ENCODE measurements at places on chromosomes 5 and 9.
A peak's percentile ranks its signal among the peaks of the same experiment; 100 is the strongest.

DNA sequence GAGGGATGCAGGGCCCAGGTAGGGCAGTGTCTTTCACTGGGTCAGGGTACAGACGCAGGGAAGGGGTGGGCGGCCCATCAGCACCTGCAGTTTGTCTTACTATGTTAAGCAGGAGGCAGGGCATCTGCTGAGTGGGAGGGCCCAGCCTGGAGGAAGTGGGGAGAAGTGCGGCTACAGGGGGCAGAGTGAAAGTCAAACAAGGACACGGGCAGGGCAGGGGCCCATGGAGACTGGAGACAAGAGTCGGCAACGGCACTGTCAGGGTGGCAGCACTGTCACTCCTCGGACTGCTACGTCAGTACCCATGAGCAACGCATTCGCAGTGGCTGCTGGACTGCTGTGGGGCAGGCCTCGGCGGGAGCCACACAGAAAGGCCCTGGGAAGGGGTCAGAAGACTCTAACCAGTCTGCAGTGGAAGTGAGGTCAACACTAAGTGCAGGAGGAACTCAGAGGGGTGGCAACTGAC lies 19.7 kb downstream of the CAMSAP1 start:
- no peak for DNase-seq

DNA sequence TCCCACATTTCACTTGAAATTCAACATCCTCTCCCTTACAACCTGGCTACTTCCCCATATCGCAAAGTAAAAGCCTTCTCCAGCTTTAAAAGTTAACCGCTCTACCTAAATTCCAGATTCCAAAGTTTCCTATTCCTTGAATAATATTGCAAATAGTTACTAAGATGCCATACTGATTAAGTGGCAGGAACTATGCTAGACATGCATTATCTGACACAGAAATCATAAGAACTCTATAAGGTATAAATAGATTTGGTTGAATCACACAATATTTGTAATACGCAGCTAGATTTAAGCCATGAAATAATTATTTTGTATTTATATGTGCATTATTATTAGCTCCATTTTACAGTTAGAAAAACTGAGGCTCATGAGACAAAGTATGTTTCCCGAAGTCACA lies 92.8 kb downstream of the NFIB start:
- no peak for DNase-seq

DNA sequence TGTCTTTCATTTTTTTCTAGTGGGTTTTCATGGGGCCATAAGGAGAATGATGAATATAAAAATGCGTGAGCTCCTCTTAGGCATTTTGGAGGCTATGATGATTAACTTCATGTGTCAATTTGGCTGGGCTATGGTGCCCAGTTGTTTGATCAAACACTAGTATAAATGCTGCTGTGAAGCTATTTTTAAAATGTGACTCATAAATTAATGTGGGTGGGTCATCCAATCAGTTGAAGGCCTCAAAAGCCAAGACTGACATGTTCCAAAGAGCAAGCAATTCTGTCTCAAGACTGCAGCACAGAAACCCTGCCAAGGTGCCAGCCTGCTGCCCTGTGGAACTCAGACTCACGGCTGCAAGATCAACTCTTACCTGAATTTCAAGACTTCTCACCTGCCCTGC lies 24.4 kb upstream of the ICE1 start:
- no peak for DNase-seq

DNA sequence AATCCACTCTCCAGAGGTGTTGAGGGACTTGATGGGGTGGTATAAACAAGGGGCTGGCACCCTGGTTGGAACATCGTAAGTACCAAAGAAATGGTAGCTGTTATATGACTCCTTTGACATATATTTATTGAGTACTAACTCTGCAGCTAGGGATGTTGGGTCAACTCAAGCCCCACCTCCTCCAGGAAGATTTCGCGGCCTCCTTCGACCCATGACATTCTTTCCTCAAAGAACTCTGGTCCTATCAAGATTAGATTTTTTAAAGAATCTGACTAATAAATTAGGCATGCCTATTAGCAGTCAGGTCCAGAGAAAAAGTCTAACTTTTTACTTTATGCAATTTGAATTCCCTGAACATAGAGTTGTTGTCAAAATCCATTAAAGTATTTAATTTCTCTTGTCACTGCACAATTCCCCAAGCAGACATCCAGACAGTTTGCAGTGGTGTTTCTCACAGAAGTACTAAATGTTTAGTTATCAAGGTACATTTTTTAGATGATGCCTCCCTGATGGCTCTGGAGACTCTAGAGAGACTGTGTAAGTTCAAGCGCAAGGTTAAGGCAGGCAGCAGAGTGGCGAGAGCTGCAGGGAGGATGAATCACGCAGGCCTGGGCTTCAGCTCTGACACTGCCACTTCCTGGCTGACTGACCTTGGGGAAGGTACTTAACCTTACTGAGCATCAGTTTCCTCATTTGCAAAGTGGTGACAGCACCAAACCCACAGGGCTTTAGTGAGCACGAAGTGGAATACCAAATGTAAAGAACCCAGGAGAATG lies 209.6 kb downstream of the TTLL11 start:
- DNase-seq: no peak

DNA sequence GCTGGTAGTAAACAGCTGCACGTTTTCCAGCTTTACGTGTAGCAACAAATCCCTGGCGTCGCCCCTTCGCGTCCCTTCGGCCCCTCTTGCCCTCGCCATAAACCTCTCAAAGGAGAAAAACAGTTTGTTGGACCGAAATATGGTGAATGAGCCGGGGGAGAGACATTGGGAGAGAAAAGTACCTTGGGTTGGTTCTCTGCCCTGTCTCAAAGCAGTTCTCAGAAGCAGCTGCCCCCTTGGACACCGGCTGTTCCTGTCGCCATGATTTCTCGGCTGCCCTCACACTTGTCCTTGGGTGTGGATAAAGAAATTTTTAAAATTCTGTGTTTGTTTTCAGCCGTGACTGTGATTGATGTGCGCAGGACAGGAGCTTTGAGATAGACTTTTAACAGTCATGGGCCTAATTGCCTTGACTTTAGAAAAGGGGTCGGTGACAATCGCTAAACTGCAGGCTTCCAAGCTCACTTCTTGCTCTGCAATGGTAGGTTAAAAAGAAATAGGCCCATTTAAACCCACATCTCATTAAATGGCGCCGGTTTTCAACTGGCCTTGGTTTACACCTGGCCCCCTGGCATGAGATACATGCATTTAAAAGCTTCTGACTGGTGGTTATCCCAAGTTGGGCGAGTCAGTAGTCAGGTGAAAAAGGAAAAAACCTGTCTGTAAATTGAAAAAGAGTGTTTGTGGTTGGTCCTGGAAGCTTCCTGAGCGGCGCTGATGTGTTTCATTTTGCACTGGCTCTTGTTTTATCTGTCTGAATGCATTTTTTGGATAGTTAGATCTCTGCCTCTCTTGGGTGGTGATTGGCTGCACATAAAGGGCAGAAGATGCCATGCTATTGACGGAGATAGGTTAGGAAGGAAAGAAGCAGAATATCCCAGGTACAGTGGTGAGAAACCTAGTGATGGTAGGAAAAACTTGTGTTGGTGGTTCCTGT lies 983 bp downstream of the RCL1 start:
- DNase-seq: no peak

DNA sequence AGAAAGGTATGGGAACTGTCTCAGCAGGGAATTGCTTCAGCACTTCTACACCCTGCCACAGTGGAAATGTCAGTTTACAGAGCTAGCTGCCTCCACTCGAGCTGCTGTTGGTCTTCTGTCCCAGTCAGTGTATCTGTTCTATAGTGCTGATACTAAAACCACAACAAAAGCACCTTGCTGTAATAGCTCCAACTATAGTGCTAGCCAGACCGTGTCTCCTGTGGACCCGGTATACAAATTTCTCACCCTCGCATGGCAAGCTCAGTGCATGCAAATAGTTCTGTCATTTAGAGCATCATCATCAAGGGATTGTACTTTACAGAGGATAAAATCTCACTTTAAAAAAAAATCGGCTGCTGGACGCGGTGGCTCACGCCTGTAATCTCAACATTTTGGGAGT lies 51.5 kb upstream of the IQGAP2 start:
- no peak for DNase-seq

DNA sequence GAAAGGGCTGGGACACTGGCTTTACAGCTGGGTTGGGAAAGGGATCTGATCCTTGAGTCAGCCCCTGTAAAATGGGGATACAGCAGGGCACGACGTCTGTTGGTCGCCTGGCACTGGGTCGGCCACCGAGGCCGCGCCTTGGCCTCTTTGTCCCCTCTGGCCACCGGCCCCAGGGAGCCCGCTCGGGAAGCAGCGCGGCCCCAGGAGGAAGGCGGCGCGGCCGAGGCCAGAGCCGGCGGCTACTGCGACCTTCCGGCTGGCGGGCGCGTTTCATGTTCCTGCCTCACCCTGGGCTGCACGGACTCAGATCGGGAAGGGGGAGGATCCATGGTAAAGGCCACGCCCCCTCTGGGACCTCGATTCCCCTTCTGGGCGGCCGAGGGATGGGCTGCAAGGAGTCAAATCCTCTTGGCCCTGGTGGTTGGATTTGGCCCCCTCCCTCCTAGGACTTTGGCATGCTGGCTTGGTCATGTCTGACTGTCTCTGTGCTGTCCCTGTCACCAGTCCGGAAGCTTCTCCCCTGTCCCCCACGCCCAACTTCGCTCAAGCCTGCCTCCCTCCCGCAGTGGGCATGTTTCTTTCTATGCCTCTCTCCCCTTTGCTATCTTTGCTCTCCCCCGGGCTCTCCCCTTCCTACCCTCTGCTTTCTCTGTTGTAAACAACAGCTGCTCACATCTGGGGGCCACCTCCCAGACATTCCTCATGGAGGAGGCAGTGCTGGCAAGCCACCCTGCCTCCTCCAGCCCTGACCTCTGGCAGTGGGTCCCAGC lies 25.8 kb downstream of the FPGS start:
- DNase-seq: peak; percentile 88

DNA sequence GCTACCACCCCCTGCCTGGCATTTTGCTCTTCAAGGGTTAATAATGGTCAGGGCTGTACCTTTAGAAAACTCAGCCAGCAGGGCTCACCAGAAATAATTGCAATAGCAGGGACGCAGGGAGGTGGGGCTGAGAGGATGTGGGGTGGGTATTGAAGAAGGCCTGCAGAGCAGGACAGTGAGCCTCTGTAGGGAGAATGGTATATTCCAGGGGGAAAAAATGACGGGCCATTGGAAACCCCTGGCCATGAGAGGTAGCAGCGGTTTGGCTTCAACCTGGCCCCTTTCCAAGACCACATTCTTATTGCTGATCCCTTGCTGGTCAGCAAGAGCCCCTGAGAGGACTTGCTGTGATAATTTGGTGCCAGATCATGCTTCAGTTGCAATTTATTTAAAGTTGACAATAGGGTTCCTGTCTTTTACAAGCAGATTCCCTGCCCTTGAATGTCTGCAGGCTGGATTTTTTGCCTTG lies 36.7 kb upstream of the CTNNA1 start:
- DNase-seq: peak; percentile 23

Data from BE2C (cell line).